ENCODE measurements at places on chromosomes 5 and 9.

- DNase-seq: no peak
Observed at GRCh38 chr5:116605310-116606070, 30.9 kb upstream of the SEMA6A start.

DNA sequence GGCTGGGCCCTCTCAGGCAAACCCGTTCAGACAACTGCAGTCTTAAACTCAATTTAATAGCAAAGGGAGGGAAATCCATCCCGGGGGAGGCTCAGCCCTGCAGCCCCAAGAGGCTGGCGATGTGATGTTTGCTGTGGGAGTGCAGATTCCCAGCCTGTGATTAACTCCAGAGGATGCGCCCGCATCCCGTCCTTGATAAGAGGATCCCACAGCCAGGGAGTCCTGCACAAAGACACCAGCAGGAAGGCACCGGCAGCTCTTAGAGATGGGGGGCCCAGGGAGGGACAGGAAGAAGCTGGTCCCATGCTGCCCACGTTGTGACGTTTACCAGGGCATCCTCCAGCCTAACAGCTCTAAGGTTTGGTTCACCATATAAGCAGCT is 64.7 kb downstream of the MRPL36 start:
- DNase-seq: no peak

- DNase-seq: peak; percentile 46
Observed at GRCh38 chr5:134541736-134542376, 16.4 kb downstream of the JADE2 start.

DNA sequence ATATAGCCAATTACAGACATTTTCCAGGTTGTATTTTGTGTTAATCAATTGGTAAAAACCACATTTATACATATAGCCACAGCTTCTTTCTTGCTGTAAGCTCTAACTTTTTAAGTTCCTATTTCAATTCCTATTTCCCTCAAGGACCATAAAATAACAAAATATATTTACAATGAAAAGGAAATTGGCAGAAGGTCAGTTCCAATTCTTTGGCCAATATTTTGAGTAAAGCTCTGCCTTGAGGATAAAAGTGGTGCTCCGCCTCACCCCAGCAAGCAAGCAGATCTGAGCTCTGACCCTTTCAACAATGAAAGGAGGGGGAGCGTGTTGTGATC is 203.4 kb upstream of the RASEF start:
- DNase-seq: no peak

GRCh38 chr9:21160178-21160577 is 6.3 kb downstream of the IFNA21 start:
- peak; percentile 25 for DNase-seq

- no peak for DNase-seq
Observed at GRCh38 chr5:77928776-77929300, 152.7 kb upstream of the TBCA start.

GRCh38 chr9:76153339-76153738 is 240.9 kb downstream of the RFK start:
- no peak for DNase-seq

GRCh38 chr9:117121316-117121715 is 293.5 kb downstream of the ASTN2 start:
- DNase-seq: no peak

- no peak for DNase-seq
Observed at GRCh38 chr5:21646469-21646868, 1206.7 kb downstream of the CDH12 start.

DNA sequence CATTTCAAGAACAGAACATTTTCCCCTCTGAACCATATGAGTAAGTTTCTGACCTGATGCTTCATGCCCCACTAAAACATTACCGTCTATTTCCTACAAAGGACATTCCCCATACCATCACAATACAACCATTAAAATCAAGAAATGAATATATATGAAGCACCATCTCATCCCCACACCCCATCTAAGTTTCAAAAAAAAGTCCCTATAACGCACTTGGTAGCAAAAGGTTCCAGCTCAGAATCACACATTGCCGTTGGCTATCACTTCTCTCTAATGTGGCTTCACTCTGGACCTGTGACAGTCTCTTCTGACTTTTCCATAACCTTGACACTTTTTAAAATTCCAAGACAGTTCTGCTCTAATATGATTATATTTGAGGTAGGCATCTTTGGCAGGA is 5.9 kb downstream of the EMB start:
- peak; percentile 19 for DNase-seq

DNA sequence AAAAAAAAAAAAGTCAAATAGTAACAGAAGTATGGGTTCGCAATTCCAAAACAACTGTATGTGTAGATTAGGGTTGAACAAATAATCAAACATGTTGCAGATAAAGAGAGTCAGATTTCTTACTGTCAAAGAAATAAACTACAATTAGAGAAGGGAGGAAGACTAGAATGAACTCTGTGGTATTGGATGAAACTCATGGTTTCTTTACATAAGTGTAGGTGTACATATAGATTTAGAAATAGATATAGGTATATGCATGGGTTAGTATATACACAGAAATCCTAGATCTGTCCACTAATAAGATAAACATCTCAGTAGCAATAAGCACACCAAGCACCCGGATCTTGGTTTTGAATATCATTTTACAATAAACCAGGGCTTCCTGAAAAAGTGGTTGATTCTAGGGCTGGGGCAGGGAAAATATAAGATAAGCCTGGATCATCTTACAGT is 21.3 kb downstream of the DTWD2 start:
- DNase-seq: no peak

DNA sequence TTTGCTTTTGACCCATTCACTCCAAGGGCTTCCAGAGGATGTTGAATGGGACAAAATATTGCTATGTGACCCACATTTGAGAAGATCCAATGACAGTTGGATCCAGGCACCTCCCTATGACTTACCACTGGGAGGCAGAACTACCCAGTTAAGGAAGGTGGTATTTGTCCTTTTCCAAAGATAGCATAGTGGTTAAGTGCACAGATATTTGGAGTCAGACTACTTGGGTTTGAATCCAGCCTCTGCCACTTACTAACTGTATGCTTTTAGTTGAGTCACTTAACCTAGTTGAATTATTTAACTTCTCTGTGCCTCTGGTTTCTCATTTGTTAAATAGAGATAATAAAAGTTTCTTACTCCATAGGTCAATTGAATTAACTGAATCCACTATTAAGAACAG is 74.5 kb upstream of the PALM2AKAP2 start:
- no peak for DNase-seq

GRCh38 chr5:66949066-66949465 is 247.5 kb downstream of the CD180 start:
- no peak for DNase-seq

- DNase-seq: no peak
Observed at GRCh38 chr5:143924311-143924978, 112.5 kb downstream of the HMHB1 start.

- DNase-seq: no peak
Observed at GRCh38 chr5:2836133-2836532, 84.7 kb upstream of the IRX2 start.

DNA sequence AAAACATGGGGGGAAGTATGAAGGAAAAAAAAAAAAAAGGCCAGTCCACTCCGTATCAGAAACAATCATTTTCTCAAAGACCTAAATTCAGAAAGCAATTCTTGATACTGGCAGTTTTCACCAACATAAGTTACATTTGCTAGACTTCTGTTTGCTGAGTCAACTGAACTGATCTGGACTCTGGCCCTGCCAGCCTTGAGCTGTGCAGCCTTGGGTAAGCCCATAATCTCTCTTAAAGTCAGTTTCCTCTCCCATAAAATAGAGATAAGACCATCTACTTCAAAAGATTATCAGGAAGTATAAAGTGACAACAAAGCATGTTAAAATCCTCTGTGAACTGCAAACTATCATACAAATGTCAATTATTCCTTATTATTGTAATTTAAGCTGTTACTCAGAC is 106.8 kb downstream of the MAPKAP1 start:
- no peak for DNase-seq

GRCh38 chr9:5895782-5896181 is 5.1 kb downstream of the MLANA start:
- no peak for DNase-seq

DNA sequence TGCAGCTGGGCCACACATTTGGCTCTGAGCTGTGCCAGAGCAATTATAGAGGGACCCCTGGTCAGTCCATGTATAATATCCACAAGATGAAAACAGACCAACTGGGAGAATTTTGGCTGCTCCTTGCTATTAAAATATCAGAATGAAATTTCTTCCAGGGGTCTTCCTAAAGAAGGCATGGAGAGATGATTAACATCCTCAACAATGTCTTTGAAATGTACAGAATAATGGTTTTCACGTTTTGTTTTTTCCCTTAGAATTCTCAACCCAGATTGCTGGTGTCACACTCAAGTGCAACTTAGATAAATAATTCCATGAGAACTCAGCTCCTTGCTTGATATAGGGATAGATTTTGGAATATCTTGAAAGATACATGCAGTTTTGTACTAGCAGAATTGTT is 148.3 kb upstream of the SLC24A2 start:
- DNase-seq: no peak

DNA sequence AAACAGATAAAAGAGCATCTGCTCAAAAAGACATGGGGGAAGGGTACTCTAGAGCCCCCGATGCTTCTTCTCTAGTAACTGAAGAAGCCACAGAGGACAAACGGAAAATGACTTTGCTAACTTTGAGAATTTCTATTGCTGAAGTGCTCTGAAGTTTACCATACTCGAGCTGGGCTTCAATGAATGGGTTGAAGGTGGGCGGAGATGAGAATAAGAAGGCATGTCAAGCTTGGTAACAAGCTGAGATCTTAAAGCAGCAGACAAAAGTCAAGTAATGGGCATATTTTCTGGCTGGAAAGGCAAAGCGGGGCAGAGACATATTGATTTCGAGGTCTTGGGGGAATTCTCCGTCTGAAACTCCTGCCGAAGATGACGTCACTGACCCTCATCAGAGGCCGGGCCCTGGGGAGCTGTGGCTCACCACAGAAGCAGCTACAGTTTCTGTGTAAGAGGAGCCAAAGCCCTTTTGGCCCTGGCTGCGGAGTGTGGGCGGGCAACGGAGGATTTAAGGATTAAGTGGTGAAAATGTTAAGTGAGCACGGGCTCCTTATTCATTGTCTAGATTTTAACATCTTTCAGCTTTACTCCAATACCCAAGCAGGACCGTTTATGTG is 115.8 kb upstream of the SLIT3 start:
- peak; percentile 32 for DNase-seq

DNA sequence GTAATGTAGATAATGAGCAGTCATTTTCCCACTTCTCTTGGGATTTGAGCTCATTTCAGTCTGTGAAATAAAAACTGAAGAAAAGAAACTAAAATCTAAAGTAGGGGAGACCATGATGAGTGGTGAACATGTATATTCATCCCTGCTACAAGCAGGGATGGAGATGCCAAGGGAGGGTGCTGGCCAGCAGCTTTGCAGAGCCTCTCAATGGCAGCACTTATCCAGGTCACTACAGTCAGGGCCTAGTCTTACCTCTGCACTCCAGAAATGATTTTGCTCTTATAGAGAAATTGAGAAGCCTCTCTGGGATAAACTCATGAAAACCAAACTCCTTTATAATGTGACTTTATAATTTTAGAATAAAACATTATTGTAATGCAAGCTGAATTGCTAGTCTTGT is 317.6 kb downstream of the FBXL17 start:
- DNase-seq: no peak

DNA sequence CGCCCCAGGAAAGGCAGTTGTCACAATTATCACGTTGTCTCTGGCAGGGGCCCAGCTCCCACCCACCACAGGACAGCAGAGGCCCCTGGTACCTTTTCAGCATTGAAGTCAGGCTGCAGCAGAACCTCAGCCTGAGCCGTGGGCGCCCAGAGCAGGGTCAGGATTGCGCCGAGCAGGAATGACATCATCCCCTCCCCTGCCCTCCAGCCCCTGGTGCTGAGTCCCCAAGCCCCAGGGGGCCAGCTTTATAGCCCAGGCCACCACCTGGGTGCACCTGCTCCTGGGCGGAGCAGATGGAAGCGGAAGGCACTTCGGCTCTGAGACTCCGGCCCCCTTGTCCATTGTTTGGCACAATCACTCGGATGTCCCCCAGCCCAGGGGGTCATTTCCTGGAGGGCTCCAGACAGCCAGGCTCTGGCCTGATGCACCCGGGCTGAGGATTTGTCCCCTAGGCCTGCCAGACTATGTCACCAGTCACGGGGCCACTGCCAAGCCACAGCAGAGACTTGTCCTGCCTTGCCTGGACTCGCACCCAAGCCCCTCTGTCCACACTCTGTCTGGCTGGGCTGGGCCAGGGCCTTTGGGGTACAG is at the start of gene LCN15:
TSS of gene LCN15 (minus strand) at position 218 of the 591 bp plus-strand sequence. CDS start at position 188, 30 bp downstream.
- DNase-seq: peak; percentile 4

GRCh38 chr9:1458503-1458902 is 408.3 kb downstream of the DMRT2 start:
- no peak for DNase-seq

DNA sequence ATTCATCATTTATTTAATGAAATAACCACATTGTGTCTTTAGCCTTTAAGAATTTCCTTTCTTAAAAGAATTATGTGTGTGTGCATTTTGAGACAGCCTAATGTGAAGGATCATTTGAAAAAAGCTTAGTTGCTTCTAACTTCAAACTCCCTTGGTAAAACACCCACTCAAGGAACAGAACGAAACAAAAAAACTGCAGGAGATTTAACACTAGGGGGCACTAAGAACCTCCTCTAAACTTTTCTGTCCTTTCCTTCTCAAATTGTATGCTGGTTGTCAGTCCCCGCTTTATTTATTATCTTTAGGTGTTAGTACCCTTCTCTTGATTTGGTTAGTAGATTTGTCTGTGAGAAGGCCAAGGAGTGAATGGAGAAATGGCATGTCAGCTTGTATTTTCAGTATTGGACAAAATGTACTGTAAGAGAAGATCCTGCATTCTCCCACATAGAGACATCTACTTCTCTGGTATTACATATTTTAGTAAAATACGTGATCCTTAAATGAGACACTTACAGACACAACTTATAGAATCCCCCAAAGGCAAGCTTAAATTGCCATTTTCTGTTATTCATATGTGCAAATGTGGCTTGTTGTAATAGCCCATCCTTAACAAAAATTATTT is 229.7 kb downstream of the MRPS30 start:
- DNase-seq: peak; percentile 18

DNA sequence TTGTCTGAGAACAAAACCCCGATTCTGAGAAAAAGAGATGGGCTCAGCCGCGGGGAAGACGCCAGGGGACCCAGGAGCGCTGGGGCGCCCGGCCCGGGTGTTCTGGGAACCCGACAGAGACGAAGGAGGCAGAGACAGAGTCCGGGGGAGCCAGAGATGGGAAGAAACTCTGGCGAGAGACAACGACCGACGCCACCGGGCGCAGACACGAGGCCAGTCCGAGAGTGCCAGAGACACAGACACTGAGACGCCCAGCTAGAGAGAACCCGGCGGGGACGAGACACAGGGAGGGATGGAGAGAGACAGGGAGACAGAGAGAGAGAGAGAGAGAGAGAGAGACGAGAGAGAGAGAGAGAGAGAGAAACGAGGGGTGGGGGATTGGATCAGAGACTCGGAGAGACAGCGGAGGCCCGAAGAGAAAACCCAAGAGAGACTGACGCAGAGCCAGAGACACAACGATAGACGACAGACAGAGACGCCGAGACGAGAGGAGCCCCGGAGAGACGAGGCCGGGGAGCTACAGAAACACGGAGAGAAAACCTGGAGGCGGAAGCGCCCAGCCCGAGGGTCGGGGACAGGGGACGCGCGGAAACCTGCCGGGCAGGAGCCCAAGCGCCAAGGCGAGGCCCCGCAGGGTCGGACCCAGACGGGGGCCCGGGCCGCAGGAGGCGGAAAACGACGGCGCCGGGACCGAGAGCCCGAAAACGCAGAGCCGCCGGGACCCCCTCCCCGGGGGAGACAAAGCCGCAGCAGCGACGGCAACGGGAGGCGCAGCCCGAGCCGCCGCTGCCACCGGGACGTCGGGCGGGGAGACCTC is 3.3 kb downstream of the NR5A1 start:
- no peak for DNase-seq

GRCh38 chr5:80957031-80957761 is 3.0 kb upstream of the RASGRF2 start:
- no peak for DNase-seq

Data from GM20000 (cell line).